ENCODE measurements at places on chromosomes 3 and 15.

DNA sequence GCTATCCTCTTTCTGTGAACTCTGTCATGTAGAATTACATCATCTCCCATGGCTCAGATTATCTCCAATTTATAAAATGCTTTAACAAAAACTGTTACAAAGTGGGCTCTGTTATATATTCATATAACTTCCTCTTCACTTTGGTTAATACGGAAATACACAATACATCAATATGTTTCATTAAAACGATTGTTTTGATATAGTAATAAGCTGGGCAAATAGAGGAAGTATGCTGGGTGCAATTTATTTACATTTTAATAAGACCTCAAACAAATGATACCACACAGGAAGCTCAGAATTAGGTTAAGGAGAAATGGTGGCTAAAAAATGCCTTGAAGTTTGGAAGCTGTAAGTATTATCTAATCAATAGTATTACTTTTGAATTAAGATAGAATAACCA, 331.0 kb downstream of the ZBTB20 start:
- H3K27me3 ChIP-seq: no peaks in the 10 kb centered on the region
- H3K4me3 ChIP-seq: no peak overlapping the region
- DNase-seq: no peak
- no peak overlapping the region for H3K27ac ChIP-seq
- no peaks in the 10 kb centered on the region for H3K36me3 ChIP-seq

DNA sequence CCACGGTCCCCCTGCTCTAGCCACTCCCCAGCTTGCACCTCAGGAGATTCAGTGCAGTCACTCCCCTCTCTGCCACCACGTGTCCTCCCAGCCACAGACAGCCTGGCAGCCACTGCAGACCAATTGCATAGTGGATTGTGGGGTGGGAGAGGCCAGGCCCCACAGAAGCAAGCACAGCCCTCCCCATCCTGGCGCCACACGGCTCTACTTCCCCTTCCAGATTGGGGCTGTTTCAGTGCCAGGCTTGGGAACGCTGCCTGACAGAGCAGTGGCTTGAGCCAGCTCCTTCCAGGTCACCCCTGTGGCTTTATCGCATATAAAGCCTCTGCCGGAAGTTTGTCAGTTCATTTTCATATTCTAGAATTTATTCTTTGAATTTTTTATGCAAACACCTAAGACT, 90.7 kb downstream of the TMEM266 start:
- DNase-seq: no peak
- no peaks in the 10 kb centered on the region for H3K27me3 ChIP-seq
- no peaks in the 10 kb centered on the region for H3K36me3 ChIP-seq
- peaks cover 11% of the 10 kb centered on the region for H3K4me1 ChIP-seq

- DNase-seq: no peak
- peaks cover 26% of the 10 kb centered on the region for H3K36me3 ChIP-seq
- H3K4me1 ChIP-seq: no peaks in the 10 kb centered on the region
Measured at GRCh38 chr3:183764847-183765731, 60.3 kb downstream of the MAP6D1 start.

GRCh38 chr3:177713928-177714900, 516.9 kb upstream of the TBL1XR1 start:
- no peaks in the 10 kb centered on the region for H3K27me3 ChIP-seq
- H3K36me3 ChIP-seq: no peaks in the 10 kb centered on the region
- no peak overlapping the region for H3K4me3 ChIP-seq
- peak overlapping the region; percentile 5 for H3K27ac ChIP-seq
- H3K4me1 ChIP-seq: no peaks in the 10 kb centered on the region
